NCI-H187 treated with DMSO at 0.1 percent for 48 hours (cell line): ENCODE measurements at places on chromosomes 12 and 14.

DNA sequence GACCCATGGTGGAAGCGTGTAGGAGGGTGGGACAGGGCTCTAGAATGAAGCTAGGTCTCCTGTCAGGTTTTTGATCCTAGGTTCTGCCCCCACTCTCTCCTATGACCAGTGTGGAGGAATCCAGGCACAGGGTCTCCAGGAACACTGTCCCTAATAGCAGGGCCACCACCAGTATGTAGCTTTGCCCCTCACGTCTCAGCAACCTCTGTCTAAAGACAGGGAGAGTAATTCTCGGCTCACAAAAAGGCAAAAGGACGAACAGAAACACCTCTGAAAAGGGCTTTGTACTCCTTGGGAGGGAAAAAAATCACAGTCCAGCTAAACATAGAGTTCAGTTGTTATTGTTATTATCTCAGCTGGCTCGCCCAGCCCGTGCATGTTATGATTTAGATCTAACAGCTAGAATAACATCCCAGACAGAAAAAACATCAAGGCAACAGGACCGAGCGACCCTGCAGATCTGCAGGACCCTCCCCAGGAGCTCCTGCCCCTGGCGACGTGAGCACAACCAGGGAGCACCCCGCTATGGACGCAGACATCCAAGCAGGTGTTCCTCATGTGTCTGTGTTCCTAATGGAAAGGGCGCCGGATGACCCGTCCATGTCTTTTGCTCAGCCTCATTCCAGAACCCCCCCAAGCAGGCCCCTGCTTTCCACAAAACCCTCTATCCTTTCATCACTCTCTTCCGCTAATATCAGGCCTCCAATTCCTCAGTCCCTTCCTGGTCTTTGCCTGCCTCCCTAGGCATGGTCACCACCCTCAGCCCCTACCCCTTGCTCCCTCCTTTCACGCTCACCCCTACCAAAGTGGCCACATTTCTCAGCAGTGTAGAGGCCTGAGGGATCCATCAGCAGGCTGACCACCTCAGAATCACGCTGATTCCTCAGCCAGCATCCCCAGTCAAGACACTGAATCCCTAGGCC is 14.2 kb upstream of the SLC6A12 start:
- DNase-seq = no peak

DNA sequence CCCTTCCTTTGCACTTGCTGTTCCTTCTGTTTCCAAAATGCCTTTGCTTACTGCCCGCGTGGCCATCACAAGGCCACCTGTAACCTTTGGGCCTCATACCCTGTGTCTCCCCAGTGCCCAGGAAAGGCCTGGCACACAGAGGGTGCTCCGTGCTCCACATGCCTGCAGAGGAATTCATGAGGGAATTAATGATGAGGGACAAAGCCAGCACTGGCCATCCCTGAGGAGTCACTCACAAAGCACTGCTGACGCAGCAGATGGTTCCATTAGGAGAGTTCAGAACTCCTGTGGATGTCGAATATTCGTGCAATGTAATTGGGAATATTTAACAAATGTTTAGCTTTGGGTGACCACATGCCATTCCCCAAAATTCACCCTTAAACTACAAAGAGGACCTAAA is 49.6 kb upstream of the PRMT8 start:
- DNase-seq = no peak

DNA sequence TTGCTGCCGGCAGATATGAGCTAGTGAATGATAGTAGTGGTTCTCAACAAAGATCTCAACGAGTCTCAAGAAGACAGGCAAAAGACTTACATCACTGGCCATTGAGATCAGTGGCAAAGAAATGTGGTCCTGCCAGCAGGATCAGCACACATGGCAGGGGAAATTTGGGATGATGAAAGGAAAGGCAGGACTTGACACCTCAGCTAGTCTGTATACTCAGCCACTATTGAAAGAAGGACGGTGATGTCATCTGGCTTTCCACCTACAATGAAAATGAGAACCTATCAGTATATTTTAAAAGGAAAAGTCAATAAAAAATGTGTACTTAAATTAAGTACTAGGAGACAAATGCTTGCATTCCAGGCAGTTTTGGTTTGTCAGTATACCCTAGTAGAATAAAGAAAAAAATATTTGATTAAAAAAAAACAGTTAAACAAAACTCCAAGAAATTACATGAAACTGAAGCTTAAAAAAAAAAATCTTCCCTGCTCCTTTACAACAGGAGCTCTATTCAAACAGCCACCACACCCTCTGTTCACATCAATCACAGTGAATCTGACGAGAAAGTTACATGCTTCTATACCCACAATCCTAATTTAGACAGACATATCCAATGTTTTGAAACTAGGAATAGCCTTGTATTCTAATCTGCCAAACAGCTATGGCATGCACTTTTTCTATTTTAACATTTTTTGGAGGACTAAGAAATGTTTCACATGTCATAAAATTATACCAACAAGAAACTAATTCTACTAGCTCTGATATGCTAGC is 34.9 kb downstream of the RAD9B start:
- no peak for DNase-seq

DNA sequence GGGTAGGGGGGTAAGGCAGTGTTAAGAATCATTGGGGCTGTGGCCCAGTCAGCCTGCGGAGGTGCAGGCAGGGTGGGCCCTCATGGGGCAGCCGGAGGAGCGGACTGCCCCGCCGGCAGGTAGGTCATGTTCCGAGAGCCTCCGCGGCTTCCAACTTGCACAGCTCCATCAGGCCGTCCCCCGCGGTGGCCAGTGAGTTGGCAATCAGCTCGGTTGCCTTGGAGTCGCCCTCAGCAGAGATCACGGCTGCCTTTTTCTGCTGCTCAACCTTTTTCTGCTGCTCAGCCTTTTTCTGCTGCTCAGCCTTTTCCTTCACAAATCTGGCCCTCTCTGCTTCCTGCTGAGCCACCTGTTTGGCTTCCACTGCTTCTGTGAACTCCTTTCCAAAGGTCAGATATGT is 41.1 kb upstream of the CSRNP2 start:
- DNase-seq = no peak

DNA sequence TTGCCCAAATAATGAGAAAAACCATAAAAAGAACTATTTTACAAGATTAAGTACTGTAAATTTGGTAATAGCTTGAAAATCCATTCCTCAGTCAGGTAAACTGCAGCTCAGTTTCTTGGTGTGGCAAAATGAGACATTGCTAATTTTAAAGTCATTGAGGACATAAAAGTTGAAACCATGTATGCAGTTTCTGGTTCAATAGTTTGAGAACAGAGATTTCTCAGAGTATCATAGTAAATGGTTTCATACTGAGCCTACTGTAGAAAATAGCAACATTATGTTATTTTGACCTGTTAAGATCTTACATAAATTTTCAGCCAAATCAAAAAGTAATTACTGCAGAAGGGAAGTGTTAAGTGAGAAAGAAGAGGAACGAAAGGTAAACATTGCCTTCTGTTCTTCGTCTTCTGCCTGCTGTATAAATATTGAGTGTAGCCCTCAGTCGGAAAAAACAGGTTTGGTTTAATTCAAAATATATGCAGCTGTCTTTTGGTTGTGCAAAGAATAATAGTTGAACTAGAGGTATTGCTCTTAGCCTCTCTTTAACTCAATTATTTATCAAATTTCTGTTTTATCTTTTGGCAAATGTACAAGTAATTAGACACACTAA is 119.6 kb downstream of the SYNE2 start:
- no peak for DNase-seq
